Stimulated activated CD4-positive, alpha-beta T cell treated with anti-CD3 and anti-CD28 coated beads, Interleukin-1b, Interleukin-23, amount 100 ng/mL, for 1 hour (primary cell): ENCODE measurements at places on chromosomes 2 and 18.

GRCh38 chr2:54667726-54668650 lies 55.5 kb upstream of the EML6 start:
- DNase-seq, result no peak

GRCh38 chr2:85387754-85388153 lies 22.4 kb downstream of the CAPG start:
- DNase-seq, result no peak

- no peak for DNase-seq
Observed at GRCh38 chr2:240217431-240218301, 77.2 kb upstream of the OTOS start.

- no peak for DNase-seq
Observed at GRCh38 chr2:26721115-26722032, 28.9 kb downstream of the KCNK3 start.

DNA sequence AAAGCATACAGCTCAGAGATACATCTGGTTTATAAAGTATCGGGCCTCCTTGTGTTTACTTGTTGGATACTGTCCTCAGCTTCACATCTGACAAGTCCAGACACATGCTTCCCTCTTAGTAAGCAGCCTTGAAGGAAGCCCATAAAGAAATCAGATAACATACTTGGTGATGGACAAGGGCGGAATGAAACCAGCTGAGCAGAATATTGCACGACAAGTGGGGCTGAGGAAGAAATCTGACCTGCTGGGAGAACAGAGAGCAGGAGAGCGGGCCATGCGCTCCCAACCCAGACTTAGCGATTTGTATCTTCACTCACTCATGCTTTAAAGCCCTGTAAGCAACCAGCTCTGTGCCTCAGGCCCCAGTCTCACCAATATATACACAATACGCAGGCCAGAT lies 208.4 kb downstream of the CDH20 start:
- no peak for DNase-seq

- no peak for DNase-seq
Observed at GRCh38 chr2:222747526-222748160, 76.2 kb downstream of the MOGAT1 start.

DNA sequence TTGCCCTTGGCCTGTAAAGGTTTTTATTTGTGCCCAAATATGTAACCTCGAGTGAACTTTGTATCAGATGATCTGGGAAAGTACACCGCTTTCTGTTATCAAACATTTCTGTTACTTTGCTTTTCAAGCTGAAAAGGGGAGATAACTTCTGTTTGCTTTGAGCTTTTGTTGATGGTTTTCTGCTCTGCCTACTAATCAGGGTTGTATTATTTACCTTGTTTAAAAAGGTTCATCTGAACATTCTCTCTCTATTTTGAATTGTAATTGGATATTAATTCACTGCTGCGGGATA lies 79.4 kb downstream of the XRCC5 start:
- no peak for DNase-seq

GRCh38 chr18:13487237-13487636 lies 239.1 kb downstream of the FAM210A start:
- DNase-seq, result no peak

GRCh38 chr2:220994846-220995245 lies 577.3 kb downstream of the EPHA4 start:
- DNase-seq, result no peak

DNA sequence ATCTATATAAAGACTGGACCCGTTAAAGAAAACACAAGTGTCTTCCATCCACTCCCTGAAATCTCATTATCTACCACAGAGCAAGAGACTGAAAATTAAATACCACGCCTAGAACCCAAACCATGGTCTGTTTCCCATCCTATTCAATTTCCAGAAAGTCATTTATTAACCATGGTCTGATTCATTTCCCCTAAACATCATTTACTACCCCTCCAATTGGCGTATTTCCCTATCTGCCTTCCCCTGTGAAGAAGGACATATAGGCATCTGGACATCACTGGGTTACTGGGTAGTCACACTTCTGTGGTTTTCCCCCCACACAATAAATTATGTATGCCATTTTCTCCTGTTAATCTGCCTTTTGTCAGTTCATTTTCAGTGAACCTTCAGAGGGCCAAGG lies 30.8 kb downstream of the CCDC93 start:
- DNase-seq, result no peak

GRCh38 chr2:32752952-32753351 lies 125.1 kb downstream of the TTC27 start:
- DNase-seq, result no peak
